Fibroblast of skin of abdomen (primary cell): ENCODE measurements at places on chromosomes 5 and 9.

- DNase-seq = no peak
Measured at GRCh38 chr9:78015241-78015640, 16.4 kb downstream of the GNAQ start.

DNA sequence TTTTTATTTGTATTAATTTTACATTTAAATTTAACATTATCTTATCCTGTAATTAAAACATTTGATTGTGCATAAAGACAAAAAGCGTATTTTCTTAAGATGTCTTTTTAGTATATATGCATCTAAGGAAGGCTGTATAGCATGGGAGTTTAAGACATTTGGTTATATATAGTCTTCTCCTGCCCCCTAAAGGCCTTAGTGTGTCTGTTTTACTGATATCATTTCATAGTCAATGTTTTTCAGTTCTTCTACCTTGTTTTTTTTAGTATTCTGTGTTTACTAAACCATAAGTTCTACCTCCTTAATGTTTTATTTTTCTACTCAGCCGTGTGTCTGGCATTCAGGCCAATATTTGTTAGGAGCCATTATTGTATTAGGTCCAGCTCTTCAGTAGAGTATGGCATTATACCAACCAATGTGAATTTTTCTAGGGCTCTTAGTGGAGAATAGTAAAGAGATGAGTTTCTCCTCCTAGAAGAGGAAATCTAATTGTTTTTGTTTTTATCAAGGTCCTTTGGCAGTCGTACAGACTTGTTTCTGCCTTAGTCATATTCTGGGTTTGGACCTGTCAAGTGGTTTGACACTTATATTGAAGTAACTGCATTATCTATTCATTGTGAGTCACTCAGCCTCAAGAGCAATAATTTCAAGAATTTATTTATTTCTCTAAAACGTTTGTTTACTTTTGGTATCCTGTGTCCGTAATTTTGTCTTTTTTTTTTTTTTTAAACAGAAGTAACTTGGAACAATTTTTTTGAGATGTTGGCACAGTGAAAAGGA is 74.8 kb downstream of the SLF1 start:
- peak; percentile 77 for DNase-seq

- DNase-seq = no peak
Measured at GRCh38 chr5:175471196-175471595, 7.2 kb upstream of the SFXN1 start.

- DNase-seq = peak; percentile 91
Measured at GRCh38 chr5:126384985-126385384, 38.2 kb upstream of the GRAMD2B start.

- DNase-seq = no peak
Measured at GRCh38 chr5:135019314-135019713, 14.7 kb downstream of the PITX1 start.

DNA sequence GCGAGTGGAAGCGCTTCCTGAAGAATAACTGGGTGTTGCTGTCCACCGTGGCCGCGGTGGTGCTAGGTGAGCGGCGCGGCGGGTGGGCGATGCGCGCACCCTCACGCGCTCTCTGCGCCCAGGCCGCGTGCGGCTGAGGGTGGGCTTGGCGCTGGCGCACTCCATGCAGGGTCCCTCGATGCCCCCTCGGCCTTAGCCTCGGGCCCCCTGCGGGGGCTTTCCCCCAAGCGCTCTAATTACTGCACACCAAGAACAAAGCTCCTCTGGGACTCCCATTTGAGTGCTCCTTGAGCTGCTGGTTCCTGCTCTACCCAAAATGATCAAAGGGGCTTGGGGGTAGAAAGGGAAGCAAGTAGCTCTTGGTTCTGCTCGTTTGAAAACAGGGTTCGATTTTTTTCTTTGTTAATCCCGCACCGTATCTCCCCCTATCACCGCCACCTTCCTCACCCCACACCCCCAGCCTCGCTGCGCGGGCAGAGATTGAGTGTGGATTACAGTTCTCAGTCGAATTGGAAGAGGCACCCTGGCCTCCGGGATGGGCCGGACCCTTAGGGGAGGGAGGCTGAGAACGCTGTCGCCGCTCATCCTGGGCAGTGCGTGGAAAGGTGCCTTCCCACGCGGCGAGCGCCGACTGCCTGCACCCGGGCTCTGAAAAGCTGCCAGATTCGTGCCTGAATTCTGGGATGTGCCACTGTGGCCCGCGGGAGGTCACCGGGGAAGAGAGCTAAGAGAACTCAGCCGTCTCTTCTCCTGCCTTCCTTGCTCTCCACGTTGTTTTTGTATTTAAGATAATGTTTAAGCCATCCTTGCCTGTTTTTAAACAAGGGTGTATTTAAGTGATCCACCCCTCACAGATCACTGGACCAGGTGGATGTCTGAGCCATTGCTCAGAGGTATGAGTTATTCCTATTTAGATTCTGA is 697 bp downstream of the SLC1A1 start:
- DNase-seq = no peak

- DNase-seq = peak; percentile 28
Measured at GRCh38 chr5:93054424-93055163, 526.4 kb downstream of the NR2F1-AS1 start.

GRCh38 chr5:91357806-91358205 is 25.3 kb downstream of the ARRDC3 start:
- no peak for DNase-seq

- DNase-seq = peak; percentile 98
Measured at GRCh38 chr9:4137234-4137633, 162.6 kb downstream of the GLIS3 start.

DNA sequence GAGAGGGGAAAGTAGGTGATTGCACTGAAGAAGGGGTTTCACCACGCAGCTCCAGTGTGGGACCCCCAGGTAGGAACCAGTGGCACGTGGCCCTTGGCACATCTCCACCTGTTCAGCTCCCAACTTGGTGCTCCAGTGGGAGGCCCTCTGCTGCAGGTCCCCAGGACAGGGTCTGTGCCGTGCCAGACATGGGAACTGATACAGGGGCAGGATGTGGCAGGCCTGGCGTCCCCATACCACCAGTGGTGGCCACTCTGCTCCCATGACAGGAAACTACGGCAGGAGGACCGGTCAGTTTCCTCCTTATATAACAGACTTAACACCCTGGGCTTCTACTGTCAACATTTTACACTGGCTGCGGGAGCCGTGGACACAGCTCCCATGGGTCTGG is 67.3 kb downstream of the PSMB7 start:
- no peak for DNase-seq

- DNase-seq = no peak
Measured at GRCh38 chr5:108924457-108924961, 176.8 kb downstream of the FER start.
